Activated T-helper 1 cell treated with anti-CD3 and anti-CD28 coated beads, Interleukin-12 subunit alpha, Interleukin-12 subunit beta, Interleukin-2, Interleukin-4 antibody, amounts not matched to agents 30 ng/mL and 10 ng/mL and 1 ng/mL, durations not matched to agents 14 hours and 24 hours and 36 hours (primary cell): ENCODE measurements at places on chromosomes 5 and 9. TPM values are rescaled to one million over a fixed set of nuclear protein-coding genes. Genes with fewer than 3 reads are reported as not detected.

FOXD1 gene
- 0.13 and 0.15 TPM in 2 replicates for total RNA-seq

SPTLC1 gene
- total RNA-seq: 60.2 and 62.3 TPM in 2 replicates

UBTD2 gene
- 5.0 and 6.1 TPM in 2 replicates for total RNA-seq

OTP gene
- not detected in 2 replicates for total RNA-seq

TXNDC8 gene
- not detected in 2 replicates for total RNA-seq

RAB3C gene
- not detected in 2 replicates for total RNA-seq

ADAMTS16 gene
- not detected in 2 replicates for total RNA-seq

DNA sequence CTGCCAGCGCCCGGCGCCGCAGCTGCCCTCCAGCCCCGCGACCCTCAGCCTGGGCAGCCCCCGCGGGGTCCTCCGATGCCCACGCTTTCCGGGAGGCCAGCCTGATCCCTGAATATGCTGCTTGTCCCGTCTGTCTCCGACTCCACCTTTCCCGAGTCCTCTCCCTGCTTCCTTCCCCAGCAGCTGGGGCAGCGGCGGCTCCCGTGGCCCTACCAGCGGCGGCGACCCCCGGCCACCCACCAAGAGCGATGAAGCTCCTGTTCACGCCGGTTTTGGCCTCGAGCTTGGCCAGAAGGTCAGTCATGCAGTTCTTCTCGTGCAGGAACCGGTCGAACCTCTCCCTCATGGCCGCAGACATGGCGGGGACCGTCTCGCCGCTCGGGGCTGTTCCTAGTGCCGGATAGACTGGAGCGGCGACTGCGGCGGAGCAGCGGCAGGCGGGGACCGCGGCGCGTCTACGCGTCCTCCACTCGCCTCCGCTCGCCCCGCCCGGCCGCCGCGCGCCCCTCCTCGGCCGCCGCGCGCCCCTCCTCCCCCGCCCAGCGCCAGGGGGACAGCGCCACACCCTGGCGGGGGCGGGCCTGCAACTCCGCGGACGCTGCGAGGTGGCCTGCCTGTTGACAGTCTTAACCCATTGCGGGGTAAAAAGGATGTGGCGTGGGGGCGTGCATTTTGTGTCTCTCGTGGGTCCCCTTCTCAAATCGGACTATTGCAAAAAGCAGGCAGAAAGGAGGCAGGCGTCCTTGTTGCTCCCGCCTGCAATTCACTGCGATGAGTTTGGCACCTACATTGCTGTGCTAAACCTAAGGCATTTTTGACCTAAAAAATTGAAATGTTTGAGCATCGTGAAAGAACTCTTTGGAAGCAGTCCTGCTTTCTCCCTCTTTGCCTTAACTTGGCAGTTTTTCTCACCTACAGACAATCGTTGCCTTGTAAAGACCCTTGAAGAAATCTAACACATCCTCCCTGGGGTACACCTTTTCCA, at the start of gene REEP5:
Gene REEP5, minus strand, starts transcription at position 395 of the 985 bp plus-strand sequence. Its CDS starts 37 bp downstream, at position 358.
- peak; percentile 85 for DNase-seq

GRCh38 chr5:180811623-180812124, 9.1 kb upstream of the MGAT1 start:
- DNase-seq: no peak

DNA sequence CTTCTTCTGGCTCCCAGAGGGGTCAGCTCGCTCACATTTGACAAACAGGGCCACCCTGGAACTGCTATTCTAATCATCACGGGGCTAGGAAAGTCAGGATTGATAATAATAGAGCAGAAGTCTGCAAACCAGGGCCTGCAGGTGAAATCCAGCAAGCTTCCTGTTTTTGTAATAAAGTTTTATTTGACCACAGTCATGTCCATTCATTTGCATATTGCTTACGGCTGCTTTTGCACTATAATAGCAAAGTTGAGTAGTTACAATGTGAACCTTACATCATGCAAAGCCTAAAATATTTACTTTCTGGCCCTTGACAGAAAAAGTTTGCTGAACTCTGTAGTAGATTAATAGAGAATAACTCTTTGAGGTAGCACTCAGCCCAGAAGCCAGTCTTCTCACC, 63.2 kb upstream of the CTXN3 start:
- no peak for DNase-seq

- DNase-seq: no peak
These were observed 25.3 kb upstream of the TLR4 start for GRCh38 chr9:117678871-117679270.

DNA sequence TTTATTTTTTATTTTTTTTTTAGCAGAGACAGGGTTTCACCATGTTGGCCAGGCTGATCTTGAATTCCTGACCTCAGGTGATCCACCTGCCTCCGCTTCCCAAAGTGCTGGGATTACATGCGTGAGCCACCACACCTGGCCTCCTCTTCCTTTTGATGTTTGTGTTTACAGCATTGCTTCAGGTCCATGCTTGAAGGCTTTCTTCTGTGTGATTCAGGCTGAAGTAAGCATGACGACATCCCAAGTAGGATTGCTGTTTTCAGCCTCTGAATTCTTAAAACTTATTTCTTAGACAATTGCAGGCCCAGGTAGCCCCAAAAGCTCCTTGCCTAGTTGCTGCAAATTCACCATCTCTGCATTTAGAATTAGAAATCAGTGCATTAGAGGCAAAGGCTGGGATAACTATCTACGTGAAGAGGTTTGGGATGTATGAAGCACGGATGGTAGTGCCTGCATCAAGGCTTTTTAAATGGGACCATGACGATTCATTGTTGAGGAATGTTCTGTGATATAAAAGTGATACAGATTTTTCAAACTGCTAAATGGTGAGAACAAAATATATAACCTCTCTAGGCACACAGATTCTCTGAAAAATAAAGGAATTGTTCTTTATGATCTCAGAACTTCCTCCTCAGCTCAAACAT, 3.0 kb upstream of the ETF1 start:
- DNase-seq: no peak

DNA sequence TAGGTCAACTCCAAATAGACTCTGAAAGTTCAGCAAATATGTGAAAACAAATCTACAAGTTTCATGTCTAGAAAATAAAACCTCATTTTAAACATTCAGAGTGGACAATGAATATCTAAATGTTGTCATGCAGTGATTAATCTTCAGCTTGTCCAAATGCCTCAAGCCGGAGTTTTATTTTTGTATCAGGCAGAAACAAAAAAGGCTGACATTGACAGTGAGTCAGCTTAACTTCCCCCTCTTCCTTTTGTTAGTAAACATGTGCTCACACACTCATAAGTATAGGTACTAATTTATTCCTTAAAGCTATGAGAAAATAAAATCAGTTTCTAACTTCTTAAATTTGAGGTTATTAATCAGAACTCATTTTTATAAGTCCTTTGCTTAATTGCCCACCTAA, 467.9 kb upstream of the DAB2 start:
- no peak for DNase-seq

DNA sequence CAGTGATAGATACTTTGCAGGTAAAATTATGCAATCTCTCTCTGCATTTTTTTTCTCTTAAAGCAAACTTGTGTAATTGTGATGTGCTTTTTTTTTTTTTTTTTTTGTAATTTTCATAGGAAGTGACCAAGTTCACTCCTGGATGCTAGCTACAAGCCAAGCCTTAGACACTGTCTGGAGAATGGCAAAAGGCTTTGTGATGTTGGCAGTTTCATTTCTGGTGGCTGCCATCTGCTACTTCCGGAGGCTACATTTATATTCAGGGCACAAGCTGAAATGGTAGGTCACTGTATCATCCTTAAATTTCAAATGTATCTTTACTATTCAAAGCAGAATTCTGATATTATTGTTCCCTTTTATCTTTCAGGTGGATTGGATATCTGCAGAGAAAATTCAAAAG, 19.3 kb downstream of the OTULINL start:
- no peak for DNase-seq

DNA sequence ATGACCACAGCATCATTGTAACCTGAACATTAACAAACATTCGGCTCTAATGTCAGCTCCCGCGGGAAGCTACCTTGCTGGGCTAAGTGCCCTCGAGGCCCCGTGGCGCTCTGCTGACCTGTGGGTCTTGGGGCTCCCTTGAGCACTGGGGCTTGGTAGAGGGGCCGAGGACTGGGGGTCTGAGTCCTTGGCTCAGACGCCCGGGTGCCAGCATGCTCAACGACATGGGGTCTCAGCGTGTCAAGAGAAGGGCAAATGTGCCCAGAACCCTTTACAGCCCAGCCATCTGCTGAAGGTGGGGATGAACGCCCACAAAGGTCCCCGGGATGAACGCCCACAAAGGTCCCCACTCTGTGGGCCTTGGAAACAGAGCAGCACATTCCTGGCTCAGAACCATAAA, 39.7 kb upstream of the SARDH start:
- no peak for DNase-seq

GRCh38 chr5:140292212-140293036, 10.5 kb downstream of the PFDN1 start:
- DNase-seq: no peak

- no peak for DNase-seq
These were observed 20.7 kb upstream of the JADE2 start for GRCh38 chr5:134504629-134505300.

- no peak for DNase-seq
These were observed 183.2 kb upstream of the DAB2 start for GRCh38 chr5:39608024-39608423.

DNA sequence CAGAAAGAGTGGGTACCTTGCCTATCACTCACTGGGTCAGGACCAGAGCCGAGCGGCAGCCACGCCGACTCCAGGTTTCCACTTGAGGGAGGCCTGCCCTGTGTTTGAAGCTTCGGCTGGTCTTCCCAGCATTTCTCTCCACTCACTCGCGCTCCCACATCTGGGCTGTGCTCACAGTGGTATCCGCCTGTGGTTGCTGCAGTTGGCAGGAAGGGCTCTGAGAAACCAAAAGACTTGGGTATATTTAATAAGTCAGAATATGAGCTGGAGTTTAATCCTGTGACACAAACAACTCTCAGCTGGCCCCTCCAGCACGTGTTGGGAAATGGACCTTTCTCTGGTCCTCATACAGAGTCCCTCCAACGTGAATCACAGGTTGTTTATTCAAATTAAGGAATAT, 70.9 kb downstream of the SPRY4 start:
- DNase-seq: no peak

DNA sequence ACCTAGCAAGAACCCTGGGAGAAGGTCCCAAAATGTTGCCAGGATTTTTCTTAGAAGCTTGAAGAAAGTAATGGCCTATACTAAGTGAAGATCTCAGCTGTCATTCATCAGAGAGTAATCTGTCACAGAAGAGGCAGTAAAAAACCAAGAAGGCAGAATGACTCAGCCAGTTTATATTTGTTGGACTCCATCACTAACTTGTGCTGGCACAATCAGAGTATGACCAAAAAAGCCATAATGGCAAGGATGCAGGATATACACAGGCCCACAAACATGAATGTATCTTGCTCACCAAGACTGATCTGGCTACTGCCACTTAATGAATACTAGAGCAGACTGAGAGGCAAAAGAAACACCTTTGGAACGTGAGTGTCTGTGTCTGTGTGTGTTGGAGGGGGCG, 104.0 kb upstream of the POU5F2 start:
- no peak for DNase-seq
